ENCODE measurements at places on chromosomes 4 and X.

DNA sequence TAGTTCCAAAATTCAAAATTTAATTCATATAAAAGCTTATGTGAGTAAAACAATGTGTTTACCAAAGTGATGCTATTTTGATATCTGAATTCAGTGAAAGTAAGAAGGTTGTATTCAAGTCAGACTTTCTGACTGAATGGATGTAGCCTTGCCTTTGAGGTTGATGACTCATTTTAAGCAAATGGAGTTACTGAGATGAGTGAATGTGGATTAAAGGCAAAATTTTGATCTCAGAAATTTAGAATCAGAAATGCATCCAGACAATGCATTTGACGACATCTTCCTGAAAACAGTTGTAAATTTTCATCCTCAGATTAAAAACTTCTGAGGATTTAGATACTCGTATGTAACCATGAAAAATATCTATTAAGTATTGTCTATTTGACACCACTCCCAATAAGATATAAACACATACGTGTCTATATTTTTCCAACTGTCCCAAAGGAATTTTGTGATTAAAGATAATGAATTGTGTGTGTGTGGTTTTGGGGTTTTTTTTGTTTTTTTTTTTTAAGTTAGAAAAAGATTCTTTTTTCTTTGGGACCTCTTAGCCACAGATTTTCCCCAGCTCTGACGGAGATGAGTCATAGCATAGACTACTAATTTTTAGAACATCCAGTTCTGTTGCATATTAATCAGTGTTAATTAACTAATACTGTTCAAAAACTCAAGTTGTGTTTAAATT is 34.4 kb downstream of the NFKB1 start:
- peak; percentile 43 for DNase-seq

- DNase-seq = no peak
Observed at GRCh38 chrX:8310409-8310808, 139.3 kb upstream of the VCX2 start.

- DNase-seq = no peak
Observed at GRCh38 chr4:140052050-140052449, 101.9 kb downstream of the MAML3 start.

DNA sequence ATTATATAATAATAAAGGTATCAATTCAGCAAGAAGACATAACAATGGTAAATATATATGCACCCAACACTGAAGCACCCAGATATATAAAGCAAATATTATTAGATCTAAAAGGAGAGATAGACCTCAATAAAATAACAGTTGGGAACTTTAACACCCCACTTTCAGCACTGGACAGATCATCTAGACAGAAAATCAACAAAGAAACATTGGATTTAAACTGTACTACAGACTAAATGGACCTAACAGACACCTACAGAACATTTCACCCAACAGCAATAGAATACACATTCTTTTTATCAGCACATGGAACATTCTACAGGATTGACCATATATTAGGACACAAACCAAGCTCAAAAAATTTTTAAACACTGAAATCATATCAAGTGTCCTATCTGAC is 76.6 kb downstream of the CBR4 start:
- DNase-seq = no peak

GRCh38 chrX:11770320-11770719 is 12.3 kb downstream of the MSL3 start:
- no peak for DNase-seq

DNA sequence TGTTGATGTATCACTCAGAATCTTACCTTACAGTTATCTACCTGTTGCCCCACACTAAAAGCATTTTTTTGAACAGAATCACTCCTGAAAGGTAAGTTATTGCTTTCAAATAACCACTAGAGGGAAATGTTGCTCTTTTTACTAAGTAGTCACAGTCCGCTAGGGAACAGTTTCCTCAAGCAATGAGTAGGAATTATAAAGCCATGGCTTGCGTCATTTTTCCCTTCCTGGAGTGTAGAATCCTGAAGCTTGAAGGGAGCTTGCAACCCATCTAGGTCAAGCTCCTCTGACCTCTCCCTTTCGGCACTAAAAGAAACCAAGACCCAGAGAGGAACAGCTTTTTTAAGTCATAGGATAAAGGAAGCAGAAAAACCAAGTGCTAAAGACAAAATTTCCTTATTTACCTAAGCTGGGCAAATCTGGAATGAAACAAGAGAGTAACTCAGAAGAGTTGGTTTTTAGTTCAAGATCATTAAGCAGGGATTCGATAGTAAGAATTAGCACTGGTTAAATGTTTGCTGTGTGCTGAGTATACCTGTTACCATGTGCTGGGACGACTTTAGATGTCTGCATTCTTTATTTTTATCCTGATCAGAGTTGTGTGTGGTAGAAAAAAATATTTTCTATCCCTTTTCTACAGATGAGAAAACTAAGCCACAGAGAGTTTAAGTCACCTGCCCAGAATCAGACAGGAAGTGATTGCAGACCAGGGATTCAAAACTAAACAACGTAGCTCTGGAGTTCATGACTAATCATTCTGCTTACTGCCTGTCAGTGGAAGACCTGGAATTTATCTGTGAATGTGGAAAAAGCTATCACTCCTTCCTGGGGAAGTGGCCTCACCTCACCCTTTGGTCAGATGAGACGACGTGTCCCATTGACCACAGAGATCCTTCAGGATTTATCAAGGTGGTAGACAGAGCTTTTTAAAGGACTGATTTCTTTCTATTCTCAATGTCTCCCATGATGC is 631.5 kb downstream of the RAB28 start:
- peak; percentile 67 for DNase-seq

GRCh38 chr4:184417802-184418511 is 56.4 kb downstream of the IRF2 start:
- peak; percentile 68 for DNase-seq

Data from NCI-H226 (cell line).